GM12878 (cell line): ENCODE measurements at places on chromosomes 7 and 10.

GRCh38 chr10:74335501-74335900, 184.5 kb downstream of the ADK start:
- no peak for DNase-seq
- H3K4me3 ChIP-seq: no peak overlapping the region
- H3K4me1 ChIP-seq: no peaks in the 10 kb centered on the region
- H3K27me3 ChIP-seq: no peaks in the 10 kb centered on the region
- no peaks in the 10 kb centered on the region for H3K36me3 ChIP-seq

DNA sequence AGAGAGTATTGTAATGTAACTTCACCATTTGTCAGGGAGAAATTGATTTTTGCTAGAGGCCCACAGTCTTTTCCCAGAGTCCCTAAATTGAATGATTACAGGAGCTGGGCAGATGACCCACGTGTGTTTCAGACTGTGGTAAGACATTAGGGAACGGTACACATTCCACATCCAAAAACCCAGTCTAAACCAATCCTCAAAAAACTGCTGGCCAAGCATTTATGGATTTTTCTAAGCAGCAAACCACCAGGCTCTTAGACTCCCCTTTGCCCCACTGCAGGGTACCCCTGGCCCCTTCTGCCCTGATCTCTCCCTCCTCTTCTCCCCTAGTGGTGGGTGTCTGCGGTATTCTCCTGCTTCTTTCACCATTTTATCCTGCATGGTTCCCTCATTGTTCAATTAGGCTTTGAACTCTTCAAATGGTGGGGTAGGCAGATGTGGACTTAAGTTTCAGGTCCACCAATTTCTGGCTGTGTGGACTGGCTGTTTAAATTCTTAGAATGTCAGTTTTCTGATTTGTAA, 135.5 kb upstream of the SORCS3 start:
- H3K27ac ChIP-seq: no peak overlapping the region
- no peaks in the 10 kb centered on the region; the same call in 1 of the 2 replicates for H3K27me3 ChIP-seq
- H3K4me3 ChIP-seq: no peak overlapping the region

GRCh38 chr10:69650589-69651261, 20.7 kb downstream of the FAM241B start:
- no peaks in the 10 kb centered on the region for H3K4me1 ChIP-seq
- H3K27ac ChIP-seq: no peak overlapping the region
- no peak overlapping the region for H3K4me3 ChIP-seq

- H3K4me3 ChIP-seq: no peak overlapping the region
- DNase-seq: no peak
- no peaks in the 10 kb centered on the region for H3K4me1 ChIP-seq
- no peaks in the 10 kb centered on the region for H3K27me3 ChIP-seq
- no peak overlapping the region for H3K27ac ChIP-seq
Observed at GRCh38 chr10:80908611-80909010, 370.9 kb downstream of the SH2D4B start.

DNA sequence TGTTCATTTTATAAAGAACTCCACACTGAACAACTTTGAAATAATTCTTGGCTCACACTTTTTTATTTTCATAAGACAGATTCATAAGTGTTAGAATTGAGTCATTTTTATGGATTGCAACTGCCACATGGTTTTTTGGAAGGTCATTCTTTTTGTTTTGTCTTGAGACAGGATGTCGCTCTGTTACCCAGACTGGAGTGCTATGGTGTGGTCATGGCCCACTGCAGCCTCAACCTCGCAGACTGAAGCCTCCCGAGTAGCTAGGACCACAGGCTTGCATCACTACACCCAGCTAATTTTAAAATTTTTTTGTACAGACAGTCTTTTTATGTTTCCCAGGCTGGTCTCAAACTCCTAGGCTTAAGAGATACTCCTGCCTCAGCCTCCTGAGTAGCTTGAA, 20.3 kb downstream of the BMS1 start:
- peaks cover 8% of the 10 kb centered on the region for H3K36me3 ChIP-seq
- no peaks in the 10 kb centered on the region for H3K27me3 ChIP-seq
- no peak overlapping the region for H3K27ac ChIP-seq
- DNase-seq: no peak

- H3K27me3 ChIP-seq: no peaks in the 10 kb centered on the region
- peak overlapping the region; percentile 62; the same call in 1 of the 2 replicates for H3K27ac ChIP-seq
- peak overlapping the region; percentile 28; the same call in 1 of the 2 replicates for H3K4me3 ChIP-seq
- DNase-seq: no peak
- peaks cover 28% of the 10 kb centered on the region for H3K4me1 ChIP-seq
- no peaks in the 10 kb centered on the region for H3K36me3 ChIP-seq
Observed at GRCh38 chr7:6254866-6255265, 17.6 kb downstream of the CYTH3 start.

- no peaks in the 10 kb centered on the region for H3K36me3 ChIP-seq
- no peaks in the 10 kb centered on the region for H3K27me3 ChIP-seq
- no peak overlapping the region for H3K27ac ChIP-seq
- no peaks in the 10 kb centered on the region for H3K4me1 ChIP-seq
- no peak for DNase-seq
Observed at GRCh38 chr7:97342512-97342911, 225.0 kb downstream of the SDHAF3 start.

DNA sequence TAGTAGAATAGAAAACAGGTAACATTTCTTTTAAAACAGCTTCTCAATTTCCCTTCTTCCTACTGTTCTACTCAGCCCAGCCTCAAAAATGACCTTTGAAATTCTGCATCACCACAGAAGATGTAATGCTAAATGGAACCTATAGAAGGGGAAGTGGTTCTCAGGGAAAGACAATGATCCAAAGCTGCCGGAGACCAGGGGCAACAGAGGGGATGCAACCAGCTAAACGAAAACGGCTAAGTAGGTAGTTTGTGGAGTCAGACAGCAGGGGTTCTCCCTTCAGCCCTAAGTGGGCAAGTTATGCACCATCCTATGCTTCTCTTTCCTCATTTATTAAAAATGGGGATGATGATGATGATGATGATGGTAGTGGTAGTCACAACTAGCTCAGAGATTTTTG, 214.3 kb downstream of the ELMO1 start:
- no peak for DNase-seq
- H3K27ac ChIP-seq: no peak overlapping the region
- H3K27me3 ChIP-seq: no peaks in the 10 kb centered on the region
- no peaks in the 10 kb centered on the region for H3K4me1 ChIP-seq
